ENCODE measurements at places on chromosomes 13 and 19.

DNA sequence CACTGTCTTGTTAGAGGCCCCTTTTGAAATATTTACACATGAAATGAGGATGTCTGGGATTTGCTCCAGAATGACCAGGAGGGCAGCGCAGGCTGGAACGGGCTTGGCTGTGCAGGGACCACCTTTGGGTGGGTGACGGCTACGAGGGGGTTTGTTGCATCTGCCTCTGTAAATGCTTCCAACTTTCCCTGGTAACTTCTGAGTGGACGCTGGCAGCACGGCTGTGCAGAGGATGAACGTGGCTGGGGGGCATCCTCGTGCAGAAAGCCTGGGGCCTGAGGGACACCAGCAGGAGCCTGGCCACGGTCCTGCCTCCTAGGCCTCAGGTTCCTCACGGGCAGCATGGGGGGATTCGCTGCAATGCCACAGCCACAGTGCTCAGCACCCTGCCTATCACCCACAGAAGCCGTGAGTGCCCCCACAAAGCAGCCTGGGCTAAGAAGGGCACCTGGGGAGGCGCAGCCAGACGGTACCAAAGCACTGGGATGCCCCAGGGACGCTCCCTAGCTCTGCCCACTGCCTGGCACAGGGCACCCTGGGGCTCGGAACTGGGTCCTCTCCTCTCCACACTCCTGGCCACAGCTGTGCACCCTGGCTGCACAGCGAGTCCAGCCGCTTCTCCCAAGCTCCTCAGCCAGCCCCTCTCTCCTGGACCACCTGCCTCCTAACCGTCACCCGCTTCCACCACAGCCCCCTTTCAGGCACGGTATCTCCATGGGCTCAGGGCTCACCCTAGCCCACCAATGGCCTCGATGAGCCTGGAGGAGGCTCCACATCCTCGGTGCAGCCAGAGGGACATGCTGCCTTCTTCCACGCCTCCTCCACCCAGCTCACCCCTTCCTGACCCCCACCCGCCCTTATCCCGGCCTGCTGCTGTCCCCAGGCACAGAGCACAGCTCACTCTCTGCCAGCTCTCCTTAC is 44.5 kb downstream of the MLLT1 start:
- DNase-seq: no peak

DNA sequence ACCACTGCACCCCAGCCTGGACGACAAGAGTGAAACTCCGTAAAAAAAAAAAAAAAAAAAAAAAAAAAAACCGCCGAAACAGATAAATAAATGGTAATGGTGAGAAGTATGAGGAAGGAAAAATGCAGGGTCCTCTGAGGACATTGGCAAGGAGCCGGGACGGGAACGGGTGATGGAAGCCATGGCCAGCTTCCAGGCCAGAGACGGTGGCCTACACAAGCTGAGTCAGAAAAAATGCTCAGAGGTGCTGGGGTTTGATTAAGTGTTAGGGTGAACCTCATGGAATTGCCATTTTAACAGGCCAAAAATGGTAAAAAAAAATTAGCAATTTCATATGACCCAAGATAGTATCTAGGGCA is 866 bp upstream of the ZSWIM4 start:
- no peak for DNase-seq

GRCh38 chr19:10417541-10418234 is 2.6 kb upstream of the PDE4A start:
- no peak for DNase-seq

- no peak for DNase-seq
These were observed 310.4 kb downstream of the FOXO1 start for GRCh38 chr13:40356011-40356410.
